ENCODE measurements at places on chromosomes 6 and 20.

DNA sequence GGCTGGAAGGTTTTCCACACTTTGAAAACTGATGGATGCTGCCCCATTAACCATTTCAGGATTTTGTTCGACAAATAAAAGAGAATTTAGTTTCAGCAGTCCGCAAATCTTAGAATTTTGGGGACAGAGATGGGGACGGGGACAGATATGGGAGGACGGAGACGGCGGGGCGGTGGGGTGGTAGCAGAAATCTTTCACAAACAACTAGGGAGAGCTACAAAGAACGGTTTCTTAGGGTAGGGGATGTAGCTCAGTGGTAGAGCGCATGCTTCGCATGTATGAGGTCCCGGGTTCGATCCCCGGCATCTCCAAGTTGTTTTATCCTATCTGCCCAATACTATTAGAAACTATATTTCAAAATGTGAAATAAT lies 15.1 kb downstream of the HMGN4 start:
- DNase-seq, result peak; percentile 84

DNA sequence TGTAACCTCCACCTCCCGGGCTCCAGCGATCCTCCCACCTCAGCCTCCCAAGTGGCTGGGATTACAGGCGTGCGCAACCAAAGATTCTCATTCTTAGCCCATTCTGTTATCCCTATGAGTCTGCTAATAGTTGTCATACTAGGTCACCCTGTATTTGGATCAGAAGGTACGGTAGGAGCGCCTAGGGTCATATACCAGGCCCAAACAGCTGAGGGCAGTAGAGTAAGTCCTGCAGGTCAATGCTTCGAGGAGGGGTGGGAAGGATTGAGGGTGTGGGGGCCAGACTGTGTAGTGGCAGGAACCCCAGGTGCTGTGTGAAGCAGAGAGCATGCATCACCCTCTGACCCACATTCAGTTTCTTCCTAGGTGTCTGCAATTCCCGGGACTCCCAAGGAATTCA lies 22.7 kb upstream of the POU5F1 start:
- DNase-seq, result no peak

DNA sequence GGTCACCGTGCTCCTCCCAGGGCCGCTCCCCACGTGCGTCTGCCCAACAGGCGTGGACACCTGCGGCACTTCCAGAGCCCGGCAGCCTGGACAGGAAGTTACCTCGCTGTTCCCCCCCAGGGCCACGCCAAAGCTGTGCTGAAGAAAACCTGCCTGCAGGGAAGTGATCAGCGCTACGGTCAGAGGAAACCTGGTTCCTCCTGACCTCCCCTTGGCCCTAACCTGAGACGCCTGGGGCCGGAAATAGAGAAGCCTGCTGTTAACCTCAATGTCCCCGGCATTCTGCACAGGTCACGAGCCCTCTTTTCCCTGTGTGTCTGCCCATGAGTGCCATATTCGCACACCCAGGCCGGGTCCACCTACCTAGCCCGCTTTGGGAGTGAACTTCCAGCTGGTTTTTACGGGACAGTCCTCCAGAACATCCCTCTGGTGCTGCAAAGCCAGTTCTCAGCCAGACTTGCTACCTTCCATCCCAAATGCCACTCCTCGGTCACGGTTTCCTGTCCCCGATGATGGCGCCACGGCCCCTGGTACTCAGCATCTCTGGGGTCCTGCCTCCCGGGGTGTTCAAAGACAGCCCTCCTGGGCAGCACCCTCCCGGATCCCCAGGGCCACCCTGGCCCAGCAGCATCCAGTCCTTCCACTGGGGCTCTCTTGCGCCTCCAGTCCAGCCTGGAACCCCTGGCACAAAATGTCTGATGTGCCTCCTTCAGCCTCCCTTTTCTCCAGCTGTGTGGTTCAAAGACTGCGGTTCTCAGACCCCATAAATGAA lies 12.0 kb upstream of the IRF4 start:
- DNase-seq, result no peak

GRCh38 chr20:34979366-34980153 lies 23.9 kb downstream of the MYH7B start:
- DNase-seq, result no peak

DNA sequence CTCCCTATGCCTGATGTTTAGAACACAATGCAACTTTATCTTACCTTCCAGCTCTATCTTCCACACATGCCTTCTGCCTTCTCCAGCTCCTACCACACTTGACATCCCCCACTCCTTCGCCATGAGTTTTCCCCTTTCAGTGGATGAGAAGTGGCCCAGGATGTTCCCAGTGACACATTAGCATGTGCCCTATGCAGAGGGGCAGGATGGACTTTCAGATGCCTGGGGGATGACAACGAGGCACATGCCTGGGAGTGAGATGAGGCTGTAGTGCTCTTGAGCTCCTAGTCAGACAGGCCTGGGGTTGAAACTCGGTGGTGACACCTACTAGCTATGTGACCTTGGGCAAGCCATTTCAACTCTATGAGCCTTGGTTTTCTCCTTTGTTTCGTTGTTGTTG lies 20.1 kb upstream of the SLC32A1 start:
- DNase-seq, result no peak

GRCh38 chr6:154638369-154638768 lies 94.8 kb upstream of the SCAF8 start:
- no peak for DNase-seq

- DNase-seq, result no peak
Observed at GRCh38 chr6:56073315-56073714, 174.1 kb downstream of the COL21A1 start.

GRCh38 chr20:59994697-59995122 lies 36.5 kb downstream of the CDH26 start:
- no peak for DNase-seq

DNA sequence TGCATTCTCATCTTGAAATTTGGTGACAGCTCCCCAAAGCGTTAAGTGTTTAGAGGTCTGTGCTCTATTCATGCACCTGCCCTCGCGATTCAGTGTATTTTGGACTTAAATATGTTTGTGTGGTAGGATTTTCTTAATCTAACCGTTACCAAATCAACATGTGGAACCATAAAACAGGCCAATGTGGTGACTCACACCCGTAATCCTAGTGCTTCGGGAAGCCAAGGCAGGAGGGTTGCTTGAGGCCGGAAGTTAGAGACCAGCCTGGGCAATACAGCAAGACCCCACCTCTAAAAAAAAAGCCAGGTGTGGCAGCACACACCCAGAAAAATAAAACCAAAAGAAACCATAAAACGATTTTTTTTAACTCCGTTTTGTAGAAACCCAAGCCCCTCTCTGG lies 31.5 kb downstream of the PYGB start:
- no peak for DNase-seq

DNA sequence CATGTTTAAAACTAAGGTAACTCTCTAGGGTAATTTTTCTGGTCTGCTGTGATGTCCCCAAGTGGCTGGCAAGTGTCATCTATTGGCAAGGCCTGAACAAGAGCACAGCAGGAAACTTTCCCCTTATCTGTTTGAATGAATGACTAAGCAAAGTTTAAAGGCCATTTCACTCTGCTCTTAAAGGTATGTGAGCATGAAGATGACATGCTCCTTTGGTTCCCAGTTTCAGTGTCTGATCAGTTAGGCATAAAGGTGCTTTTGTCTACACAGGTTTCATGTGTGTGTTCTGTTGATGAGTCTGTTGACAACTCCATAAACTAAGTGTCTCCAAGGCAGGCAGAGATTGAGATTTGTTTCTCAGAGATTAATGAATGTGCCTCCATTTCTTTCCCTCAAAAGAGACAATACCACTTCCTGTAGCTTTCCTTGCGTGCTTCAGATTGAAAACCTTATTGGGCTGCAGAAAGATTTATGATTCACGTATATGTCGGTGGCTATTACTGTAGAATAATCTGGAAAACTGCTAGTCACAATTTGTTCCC lies 83.9 kb downstream of the MAP3K7 start:
- no peak for DNase-seq

- DNase-seq, result no peak
Observed at GRCh38 chr6:122751326-122751725, 28.2 kb upstream of the FABP7 start.

DNA sequence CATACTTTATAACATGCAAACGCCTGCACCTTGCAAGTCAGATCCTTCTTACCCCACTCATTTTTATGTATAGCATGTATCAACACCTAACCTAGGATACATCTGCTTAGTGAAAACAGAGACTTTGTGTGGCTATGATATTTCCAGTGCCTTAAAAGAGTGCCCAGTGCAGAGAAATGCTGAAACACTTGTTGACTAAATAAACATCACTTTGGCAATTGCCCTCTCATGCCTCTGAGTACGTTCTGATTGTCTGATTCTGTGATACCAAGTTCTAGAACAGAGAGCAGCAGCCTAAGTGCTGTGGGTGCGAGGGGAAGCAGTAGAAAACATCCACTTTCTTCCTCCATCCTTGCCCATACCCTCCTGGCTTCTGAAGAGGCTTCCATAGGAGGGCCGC lies 13.6 kb downstream of the PLEKHG1 start:
- DNase-seq, result no peak

DNA sequence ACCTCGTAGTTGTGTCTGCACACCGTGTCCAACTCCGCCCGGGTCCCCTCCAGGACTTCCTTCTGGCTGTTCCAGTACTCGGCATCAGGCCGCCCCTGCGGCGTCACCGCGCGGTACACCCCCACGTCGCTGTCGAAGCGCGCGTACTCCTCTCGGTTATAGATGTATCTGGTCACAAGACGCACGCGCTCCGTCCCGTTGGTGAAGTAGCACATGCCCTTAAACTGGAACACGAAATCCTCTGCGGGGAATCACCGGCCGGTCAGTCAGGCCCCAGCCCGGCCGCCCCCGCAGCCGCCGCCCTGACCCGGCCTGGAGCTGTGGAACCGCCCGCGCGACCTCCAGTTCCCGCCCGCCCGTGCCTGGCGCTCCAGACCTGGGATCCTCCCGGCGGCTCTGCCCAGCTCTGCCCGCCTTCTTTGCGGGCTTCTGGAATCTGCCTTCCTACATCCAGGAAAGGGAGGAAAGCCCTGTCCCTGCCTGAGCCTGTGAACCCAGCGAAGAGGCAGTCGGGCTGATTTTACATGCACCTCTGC lies 1.6 kb downstream of the HLA-DQB1 start:
- peak; percentile 26 for DNase-seq

DNA sequence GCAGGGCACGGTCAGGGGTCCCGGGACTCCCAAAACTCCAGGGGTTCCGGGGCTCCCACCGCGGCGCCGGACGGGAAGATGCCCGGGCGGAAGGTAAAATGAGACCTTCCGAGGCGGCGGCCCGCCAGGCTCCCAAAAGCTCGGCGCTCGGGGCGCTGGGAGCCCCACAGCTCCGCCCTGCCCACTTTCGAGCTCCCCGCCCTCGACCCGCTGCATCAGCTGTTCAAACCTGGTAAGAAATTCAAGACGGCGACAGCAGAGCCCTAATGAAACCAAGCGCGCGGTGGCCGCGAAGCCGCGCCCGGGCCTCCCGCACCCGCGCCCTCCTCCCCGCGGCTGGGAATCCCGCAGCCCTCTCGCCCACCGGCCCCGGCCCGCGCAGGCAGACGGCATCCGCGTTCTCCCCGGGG lies 369 bp downstream of the SLC4A11 start:
- DNase-seq, result peak; percentile 37

GRCh38 chr6:168941036-168941435 lies 312.6 kb downstream of the THBS2 start:
- no peak for DNase-seq

DNA sequence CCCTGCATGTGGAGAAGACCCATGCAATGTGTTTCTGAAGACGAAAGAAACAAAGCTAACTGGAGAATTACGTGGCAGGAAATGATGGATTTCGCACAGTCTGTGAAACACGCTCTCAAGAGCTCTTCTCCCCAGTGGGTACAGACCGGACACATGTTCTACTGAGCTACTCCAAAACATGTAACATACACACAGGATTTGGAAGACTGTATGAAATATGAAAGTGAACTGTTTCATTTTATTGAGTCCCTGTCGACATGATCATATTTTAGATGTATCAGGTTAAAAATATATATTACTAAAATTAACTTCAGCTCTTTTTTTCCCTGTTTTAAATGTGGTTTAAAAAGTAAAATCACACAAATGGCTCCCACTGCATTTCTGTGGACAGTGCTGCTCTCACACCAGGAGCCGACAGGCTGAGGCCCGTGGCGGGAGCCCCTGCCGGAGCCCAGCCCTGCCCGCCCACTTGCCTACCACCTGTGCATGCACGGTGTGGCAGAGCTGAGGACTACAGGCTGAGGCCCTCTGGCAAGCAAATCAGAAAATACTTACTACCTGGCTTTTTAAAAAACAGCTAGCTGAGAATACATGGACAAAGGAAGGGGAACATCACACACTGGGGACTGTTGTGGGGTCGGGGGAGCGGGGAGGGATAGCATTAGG lies 58.9 kb upstream of the NXT1 start:
- DNase-seq, result no peak

GRCh38 chr6:16272201-16272600 lies 33.8 kb downstream of the GMPR start:
- no peak for DNase-seq

- no peak for DNase-seq
Observed at GRCh38 chr6:127641905-127642304, 64.9 kb downstream of the C6orf58 start.

DNA sequence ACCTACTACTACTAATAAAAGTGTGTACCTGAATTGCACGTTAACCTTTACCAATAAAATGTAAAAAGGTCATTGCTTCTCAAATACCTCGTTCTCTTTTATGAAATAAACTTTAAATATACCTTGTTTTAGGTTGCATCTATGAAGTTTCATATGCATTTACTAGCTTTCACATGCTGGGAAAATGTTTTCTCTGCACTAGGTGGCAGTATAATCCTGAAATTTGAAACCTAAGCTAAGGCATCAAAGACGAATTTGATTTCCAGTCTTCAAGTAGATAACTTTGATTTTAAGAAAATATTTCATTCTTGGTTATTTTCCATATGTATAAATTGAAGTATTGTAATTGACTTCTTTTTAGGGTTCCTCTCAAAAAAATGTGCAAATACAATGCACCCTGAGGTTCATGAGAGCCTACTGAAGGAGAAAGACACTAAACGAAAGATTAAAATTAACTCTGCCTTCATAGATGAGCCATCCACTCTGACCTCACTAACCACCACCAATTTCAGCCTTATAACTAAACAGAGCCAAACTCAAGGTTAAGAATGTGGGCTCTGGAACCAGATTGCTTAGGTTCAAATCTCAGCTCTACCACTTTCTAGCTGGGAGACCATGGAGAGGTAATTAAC lies 7.3 kb upstream of the COL9A1 start:
- DNase-seq, result peak; percentile 25

DNA sequence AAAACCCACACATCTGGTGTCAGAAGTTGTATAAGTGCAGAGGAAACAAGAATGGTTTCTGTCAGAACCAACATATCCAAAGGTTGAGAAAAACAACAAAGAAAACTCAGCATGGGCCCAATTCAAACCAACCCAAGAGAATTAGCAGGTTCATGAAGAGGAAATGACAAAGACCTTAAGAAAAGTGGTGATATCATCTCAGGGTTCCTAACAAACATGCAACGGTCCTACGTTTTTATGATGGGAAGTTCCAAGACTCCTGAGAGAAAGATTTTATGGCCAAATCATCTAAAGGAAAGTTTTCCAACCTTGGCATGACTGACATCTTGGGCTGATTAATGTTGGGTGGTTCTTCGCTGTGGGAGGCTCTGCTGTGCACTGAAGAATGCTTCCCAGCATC lies 23.0 kb downstream of the TFB1M start:
- DNase-seq, result no peak
